DMS79 treated with DMSO at 0.1 percent for 48 hours (cell line): ENCODE measurements at places on chromosomes 4 and X.

DNA sequence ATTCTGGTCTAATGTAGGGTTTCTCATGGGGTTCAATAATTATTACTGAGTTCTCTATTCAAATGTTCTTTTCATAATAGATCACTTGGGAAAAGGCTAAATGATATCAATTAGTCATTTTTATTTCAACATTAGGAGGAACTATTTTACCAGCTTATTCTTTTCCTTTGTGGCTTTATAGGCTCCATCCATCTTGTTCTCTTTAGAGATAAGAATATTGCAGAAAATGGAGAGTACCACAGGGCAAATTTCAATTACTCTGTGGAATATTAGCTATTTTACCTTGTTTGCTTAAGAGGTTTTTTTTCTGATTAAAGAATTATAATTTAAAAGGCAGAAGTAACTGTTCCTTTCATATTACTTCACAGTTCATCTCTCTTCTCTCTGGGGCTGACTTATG lies 55.8 kb downstream of the MAP9 start:
- DNase-seq = no peak

DNA sequence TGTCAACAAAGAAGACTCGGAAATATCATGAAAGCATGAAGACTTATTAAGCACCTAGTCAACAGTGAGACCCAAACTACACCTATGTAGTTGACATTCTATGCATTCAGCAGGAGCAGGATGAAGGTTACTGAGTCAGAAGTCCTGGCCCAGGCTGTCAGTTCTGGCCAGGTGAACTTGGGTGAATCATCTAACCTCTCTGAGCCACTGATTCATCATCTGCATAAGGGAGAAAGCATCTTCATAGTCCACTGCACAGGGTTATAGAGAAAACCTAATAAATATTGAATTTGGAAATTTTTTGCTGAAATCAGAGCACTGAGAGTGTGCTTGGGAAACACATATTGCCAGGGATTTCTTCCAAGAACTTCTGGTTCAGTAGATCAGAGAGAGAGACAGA lies 296.0 kb upstream of the SFRP2 start:
- DNase-seq = no peak

- DNase-seq = no peak
Observed at GRCh38 chr4:107658400-107659336, 61.4 kb downstream of the PAPSS1 start.

DNA sequence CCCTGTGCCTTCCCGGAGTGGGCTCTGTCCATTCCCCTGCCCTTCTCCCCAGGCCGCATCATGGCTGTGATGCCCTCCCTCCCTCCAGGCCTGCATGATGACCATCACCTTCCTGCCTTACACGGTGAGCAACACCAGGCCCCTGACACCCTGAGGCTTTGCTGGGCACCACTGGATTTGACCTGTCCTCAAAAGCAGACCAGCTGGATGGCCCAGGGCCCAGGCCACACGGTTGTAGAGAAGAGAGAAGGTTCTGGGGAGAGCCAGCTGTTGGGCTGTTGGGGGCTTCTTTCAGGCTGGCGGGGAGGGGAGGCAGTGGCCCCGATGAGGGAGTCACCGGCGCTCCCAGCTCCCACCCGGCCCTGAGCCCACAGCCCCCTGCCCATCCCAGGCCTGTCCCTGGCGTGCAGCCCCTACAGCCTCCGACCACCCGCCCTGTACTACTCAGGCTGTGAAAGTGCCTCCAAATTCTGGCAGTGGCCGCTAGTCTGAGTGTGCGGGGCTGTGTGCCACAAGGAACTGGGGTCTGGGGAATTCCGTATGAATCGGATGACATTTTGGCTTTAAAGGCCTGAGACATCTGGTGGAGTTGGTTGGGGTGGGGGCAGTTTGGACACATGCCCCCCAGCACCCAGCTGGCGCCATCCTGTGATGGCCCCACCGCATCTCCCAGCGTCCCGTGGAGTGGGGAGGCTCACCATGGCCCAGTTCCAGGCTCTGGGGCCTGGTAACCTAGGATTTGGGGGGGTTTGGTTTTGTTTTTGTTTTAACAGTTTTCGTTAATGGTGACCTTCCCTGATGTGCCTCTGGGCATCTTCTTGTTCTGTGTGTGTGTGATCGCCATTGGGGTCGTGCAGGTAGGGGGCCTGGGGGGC lies 19.6 kb downstream of the TMEM175 start:
- no peak for DNase-seq

- no peak for DNase-seq
Observed at GRCh38 chr4:38015886-38016515, 55.8 kb downstream of the PTTG2 start.

- no peak for DNase-seq
Observed at GRCh38 chrX:8939322-8939721, 94.6 kb downstream of the FAM9B start.

- no peak for DNase-seq
Observed at GRCh38 chr4:157792716-157793115, 380.1 kb downstream of the GASK1B start.

- no peak for DNase-seq
Observed at GRCh38 chr4:4456816-4457578, 70.1 kb downstream of the NSG1 start.

GRCh38 chr4:53601251-53601764 lies 10.0 kb upstream of the LNX1 start:
- peak; percentile 4 for DNase-seq

DNA sequence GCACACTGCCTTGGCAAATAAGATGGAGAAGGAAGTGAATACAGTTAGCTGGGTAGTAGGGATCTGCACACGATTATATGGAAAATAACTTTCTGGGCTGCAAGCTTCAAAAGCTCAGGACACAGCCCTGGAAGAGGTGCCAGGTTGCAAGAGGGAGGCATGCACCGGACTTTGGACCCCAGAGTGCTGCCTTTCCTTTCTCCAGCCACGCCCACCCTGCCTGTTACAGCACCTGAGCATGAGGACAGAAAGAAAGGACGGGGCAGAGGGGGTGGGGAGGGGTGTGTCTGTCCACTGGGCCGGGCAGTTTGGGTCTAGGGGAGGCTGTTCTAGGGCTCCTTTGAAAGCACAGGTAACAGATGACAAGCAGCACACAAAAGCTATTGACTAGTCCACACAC lies 152.8 kb downstream of the ENPP6 start:
- no peak for DNase-seq

GRCh38 chr4:38489011-38489861 lies 174.8 kb upstream of the KLF3 start:
- DNase-seq = no peak

- DNase-seq = no peak
Observed at GRCh38 chrX:56468441-56468840, 95.0 kb upstream of the UBQLN2 start.

GRCh38 chrX:37847733-37848197 lies 394 bp upstream of the DYNLT3 start:
- no peak for DNase-seq

DNA sequence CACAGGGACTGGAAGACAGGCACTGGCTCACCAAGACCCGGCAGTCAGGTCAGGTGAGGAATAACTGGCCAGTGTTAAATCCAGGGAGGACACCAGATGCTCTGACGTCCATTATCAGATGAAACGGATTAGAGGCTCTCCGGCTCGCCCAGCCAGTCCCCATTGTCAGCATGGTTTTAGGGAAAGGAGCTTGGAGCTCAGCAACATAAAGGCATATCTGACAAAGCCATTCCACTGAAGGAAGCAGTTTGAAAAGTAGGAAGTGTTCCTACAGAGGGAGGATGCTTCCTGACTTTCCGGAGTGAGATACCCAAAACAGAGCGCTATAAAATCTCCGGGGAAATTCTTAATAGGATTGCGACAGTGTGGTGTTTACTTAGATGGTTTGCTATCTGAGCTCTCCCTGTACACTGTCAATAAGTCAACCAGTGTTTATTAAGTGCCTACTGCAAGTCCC lies 14.8 kb downstream of the NDNF start:
- DNase-seq = no peak

DNA sequence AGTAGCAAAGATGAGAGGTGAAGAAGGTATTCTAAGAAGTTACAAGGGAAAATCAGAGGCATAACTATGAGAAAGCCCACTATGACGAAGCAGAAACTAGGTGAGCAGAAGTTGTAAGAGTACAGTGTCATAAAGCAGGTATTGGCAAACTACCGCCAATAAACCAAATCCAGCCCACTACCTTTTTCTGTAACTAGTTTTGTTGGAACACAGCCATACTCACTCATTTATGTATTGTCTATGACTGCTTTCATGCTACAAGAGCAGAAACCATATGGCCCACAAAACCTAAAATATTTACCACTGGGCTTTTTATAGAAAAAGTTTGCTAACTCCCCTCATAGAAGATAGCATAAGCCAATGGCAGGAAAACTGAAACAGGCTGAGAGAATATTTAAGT lies 31.8 kb upstream of the ZCCHC13 start:
- no peak for DNase-seq

GRCh38 chr4:92359491-92359890 lies 55.7 kb downstream of the GRID2 start:
- peak; percentile 53 for DNase-seq

- no peak for DNase-seq
Observed at GRCh38 chr4:14621731-14622463, 380.4 kb upstream of the CPEB2 start.

DNA sequence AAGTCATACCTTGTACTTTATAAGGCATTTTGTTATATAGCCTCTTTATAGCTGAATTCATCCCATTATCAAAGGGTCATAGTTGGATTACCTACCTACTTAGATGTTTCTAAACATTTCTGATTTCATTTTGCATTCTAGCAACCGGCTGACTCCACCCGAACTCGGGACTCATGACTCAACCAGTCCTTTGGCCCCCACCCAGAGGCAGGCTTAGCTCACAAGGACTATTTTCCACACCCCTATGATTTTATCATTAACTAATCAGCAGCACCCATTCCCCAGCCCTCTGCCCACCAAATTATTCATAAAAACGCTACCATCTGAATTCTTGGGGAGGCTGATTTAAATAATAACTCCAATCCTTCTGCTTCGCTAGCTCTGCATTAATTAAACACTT lies 79.9 kb upstream of the EGFL6 start:
- DNase-seq = no peak

- DNase-seq = no peak
Observed at GRCh38 chrX:39497702-39498265, 600.0 kb downstream of the BCOR start.

GRCh38 chr4:185183622-185184281 lies 20.0 kb downstream of the CFAP97 start:
- peak; percentile 9 for DNase-seq

GRCh38 chr4:159946983-159947615 lies 844.2 kb downstream of the RAPGEF2 start:
- no peak for DNase-seq

- DNase-seq = no peak
Observed at GRCh38 chr4:139848028-139848427, 182.4 kb downstream of the MGST2 start.

GRCh38 chrX:150762258-150763165 lies 69.3 kb downstream of the MTMR1 start:
- DNase-seq = no peak

- DNase-seq = no peak
Observed at GRCh38 chr4:41631523-41631922, 93.6 kb downstream of the LIMCH1 start.

DNA sequence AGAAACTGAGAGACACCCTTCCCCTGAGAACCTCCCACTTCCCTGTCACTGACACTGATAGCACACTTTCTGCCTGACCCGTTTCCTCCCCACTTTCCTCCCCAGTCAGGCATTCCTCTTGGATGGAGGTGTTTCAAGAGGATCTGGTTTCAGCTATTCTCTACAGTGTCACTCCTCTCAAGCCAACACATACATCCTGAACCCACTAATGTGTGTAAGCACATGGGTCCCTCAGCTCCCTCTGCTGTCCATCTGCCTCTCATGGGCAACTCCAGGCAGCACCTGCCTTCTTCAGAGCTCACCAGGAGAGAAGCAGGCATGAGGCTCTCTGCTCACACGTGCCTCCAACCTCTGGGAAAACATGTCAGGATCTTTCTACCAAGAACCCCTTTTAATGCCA lies 207.6 kb downstream of the NAF1 start:
- no peak for DNase-seq

DNA sequence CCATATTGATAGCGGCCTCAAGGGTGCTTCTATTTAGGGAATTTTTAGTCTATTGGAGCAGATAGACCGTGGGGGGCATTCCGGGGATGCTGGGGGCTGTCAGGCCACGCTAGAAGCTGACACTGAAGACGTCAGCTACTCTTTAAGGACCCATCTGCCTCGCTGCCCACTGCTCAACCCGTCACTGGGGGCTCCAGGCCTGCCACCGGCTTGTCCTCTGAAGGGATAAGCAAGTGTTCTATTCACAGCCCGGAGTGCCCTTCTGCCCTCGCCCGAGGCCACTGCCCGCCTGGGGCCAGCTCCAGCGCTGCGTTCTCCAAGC lies 679 bp upstream of the MSL3 start:
- DNase-seq = no peak

- no peak for DNase-seq
Observed at GRCh38 chrX:73847100-73847499, 284.1 kb downstream of the CHIC1 start.

GRCh38 chrX:123581586-123581985 lies 151.3 kb downstream of the THOC2 start:
- no peak for DNase-seq

- no peak for DNase-seq
Observed at GRCh38 chr4:137558951-137559350, 26.7 kb upstream of the PCDH18 start.

GRCh38 chr4:45646885-45647590 lies 476.8 kb downstream of the GABRG1 start:
- no peak for DNase-seq

DNA sequence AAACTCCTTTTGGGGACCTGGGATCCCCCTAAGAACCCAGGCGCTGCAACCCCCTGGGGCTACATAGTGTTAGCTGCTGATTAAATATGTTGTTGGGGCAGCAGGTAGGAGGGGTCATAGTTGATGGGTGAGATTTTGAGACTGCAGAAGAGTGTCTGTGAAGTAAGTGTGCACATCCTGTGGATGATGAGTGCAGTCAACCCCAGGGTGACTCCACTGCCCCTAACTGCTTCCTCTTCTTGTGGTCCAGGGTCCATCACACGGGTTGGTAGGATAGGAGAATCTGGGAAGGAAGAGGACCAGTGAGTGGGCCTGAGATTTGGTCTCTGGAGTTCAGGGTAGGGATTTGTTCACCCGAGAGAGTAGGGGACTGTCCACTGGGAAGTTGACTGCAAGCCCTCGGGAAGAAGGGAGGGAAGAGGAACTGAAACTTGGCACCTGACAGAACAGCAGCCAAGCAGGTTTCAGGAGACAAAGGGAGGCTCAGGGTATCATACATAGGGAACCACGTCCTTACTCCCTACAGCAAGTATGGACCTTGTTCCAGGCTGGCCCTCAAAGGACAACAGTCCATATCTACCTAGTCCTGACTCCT lies 8.5 kb downstream of the DLG3 start:
- no peak for DNase-seq

GRCh38 chrX:8711401-8711800 lies 20.5 kb downstream of the ANOS1 start:
- no peak for DNase-seq

DNA sequence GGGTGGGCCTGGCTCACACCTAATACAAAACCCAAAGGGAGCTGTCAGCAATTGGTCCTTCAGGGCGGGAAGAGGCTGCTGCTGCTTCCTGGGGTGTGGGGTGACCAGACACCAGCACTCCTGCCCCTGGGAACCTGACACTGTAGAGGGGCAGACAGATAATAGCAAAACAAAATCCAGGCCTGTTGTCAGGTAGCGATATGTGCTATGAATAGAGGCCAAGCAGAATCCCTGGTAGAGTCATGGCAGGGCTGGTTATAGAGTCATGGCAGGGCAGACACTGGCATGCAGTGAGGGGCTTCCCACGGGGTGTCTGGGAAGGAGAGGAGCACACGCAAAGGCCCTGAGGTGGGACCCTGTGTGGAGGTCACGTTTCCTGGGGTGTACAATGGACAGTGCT lies 79.6 kb upstream of the PSAPL1 start:
- no peak for DNase-seq

GRCh38 chr4:169407217-169407845 lies 136.6 kb upstream of the SH3RF1 start:
- no peak for DNase-seq
